ENCODE measurements at places on chromosomes 5 and 9. TPM values are rescaled to one million over a fixed set of nuclear protein-coding genes. Genes with fewer than 3 reads are reported as not detected.

The EPB41L4A gene
- total RNA-seq = not detected

DNA sequence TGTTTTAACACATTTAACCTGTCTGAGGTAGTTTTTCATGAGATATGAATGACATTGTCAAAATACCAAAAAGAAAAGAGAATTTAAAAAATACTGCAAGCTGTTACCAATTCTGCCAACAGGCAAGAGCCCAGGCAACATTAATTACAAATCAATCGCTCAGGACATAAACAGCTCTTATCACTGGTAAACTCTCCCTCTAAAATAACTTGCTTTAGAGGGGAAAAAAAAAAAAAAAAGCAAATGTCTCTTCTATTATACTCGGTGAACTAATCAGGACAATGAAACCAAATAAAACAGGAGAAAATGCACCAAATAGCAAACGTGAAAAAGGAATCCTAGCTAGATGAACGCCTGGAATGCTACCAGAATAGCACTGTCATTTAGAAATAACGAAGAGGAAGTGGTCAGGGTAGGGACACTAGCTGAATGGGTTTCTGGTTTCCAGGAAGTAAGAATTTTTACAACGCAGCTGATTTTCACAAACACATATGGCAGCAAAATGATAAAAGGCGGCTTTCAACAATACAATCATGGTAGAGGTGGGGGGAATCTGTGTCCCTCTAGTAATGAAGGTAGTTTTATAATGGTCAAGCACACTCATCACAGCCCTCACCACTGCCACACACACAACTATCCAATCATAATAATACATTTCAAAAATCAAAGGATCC is 94.9 kb downstream of the DENND1A start:
- no peak for DNase-seq

DNA sequence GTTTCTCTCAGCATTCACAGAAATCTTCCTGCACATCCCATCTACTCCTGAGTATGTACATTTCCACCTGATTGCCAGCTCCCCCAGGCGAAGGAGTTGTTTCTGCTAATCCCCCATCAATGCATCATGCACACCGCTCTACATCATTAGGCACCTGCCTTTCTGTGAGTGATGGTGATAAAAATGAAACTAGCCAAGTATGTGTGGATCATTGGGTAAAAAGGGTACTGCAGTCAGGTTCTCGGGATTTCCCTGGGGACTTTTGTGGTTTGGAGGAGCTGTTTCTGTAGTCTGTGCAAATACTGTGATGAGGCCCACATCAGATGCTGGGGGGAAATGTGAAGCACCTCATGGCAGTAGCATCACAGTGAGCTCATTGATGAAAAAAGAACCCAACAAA is 30.4 kb downstream of the CAMK4 start:
- DNase-seq = no peak

DNA sequence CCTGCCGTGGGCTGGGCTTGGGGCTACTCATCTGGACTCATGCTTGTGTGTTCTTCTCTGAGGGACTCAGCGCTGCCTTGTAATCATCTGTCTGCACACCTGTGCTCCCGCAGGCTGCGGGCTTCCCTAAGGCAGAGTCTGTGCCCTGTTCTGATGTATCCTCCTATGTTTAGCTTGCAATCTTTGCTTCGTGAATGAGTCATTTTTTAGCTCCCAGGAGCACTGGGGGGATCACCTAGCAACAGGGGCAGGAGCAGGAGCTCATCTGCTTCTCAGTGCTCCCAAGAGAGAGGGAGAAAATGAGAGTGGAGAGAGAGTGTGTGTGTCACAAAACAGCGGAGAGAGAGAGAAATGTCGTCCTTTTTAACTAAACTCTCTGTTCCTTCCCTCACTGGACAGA is 202.4 kb upstream of the ZNF618 start:
- no peak for DNase-seq

Data from G401 (cell line).